Muscle of back (tissue), 13 donors: ENCODE measurements at places on chromosomes 3 and 15.
A peak's percentile ranks its signal among the peaks of the same experiment; 100 is the strongest.

- DNase-seq: no peak
Measured at GRCh38 chr3:47579875-47580274, 1.2 kb upstream of the CSPG5 start.

DNA sequence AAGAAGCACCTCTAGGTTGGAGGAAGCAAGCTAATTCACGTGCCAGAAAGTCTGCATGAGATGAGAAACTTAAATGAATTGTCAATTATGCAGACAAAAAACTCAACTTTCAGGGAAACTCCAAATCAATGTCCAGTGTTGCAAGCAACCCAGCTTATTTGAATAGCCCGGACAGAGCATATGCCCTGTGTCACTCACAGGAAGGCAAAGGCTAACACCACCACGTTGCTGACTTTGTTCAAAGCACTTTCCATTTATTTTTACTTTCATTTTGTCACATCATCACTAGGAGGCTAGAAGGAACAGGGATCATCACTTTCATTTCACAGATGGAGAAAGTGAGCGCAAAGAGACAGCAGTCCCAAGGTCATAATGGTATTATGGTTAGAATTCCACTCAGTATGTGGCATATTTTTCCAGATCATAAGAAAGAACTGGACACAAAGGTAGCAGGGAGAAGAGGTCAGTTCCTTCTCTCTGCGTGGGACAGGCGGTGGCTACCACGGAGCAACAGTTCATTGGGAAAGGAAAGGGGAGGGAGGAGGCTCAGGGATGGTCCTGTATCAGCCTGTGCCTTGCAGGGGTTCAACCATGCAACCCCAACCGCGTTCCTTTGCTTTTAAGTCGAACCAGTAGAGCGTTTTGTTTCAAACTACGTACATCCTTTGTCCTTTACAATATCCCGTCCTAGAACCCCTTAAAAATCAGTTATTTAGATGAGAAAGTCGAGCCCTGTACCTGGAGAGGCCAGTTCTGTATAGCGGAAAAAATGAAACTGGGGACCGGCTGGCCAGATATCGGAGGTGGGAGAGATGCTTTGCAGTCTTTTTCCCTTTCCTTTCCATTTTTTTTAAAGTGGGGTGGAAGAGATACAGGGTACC, 1.1 kb downstream of the HEG1 start:
- peak; percentile 57 for DNase-seq

- DNase-seq: no peak
Measured at GRCh38 chr15:48472756-48473155, 141.5 kb downstream of the DUT start.

DNA sequence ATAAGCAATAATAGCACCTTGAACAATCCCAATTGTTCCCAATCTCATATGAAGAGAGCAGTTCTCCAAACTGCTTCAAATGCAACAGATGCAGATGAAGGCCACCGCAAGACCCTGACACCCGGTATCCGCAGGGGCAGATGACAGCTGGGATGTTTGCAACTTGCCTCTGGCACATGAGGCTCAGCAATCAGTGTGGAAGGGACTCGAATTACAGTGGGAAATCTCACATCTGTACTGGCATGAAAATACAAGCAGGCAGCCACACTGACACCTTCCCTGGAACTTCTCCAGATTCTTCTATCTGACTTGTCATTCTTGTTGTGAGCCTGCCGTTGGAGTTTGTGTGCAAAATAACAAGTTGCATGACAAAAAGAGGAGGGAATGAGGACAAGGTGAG, 68.8 kb downstream of the WDR76 start:
- no peak for DNase-seq

- no peak for DNase-seq
Measured at GRCh38 chr15:33313491-33313890, 2.7 kb downstream of the RYR3 start.

GRCh38 chr3:169112153-169112892, 551.2 kb downstream of the MECOM start:
- no peak for DNase-seq

- no peak for DNase-seq
Measured at GRCh38 chr15:70672081-70672480, 91.3 kb downstream of the UACA start.

DNA sequence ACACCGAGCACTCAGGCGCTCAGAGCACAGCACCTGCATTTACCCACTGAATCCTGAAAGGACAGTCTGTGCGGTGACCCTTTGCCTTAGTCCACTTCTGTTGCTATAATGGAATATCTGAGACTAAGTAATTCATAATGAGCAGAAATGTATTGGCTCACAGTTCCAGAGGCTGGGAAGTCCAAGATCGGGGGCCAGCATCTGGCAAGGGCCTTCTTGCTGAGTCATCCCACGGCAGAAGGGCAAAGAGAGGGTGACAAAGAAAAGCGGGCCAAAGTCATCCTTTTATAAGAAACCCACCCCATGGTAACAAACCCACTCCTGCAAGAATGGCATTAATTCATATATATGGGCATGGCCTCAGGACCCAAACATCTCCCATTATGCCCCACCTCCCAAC, 27.7 kb downstream of the POC1A start:
- DNase-seq: no peak

GRCh38 chr3:122349171-122349570, 24.1 kb downstream of the CSTA start:
- no peak for DNase-seq

GRCh38 chr15:39583596-39584265, 2.9 kb downstream of the THBS1 start:
- no peak for DNase-seq

- no peak for DNase-seq
Measured at GRCh38 chr3:108485146-108485545, 25.2 kb downstream of the MYH15 start.

GRCh38 chr15:83845230-83845629, 191.3 kb downstream of the ADAMTSL3 start:
- DNase-seq: peak; percentile 87

- DNase-seq: no peak
Measured at GRCh38 chr3:172717493-172718088, 6.7 kb upstream of the NCEH1 start.

DNA sequence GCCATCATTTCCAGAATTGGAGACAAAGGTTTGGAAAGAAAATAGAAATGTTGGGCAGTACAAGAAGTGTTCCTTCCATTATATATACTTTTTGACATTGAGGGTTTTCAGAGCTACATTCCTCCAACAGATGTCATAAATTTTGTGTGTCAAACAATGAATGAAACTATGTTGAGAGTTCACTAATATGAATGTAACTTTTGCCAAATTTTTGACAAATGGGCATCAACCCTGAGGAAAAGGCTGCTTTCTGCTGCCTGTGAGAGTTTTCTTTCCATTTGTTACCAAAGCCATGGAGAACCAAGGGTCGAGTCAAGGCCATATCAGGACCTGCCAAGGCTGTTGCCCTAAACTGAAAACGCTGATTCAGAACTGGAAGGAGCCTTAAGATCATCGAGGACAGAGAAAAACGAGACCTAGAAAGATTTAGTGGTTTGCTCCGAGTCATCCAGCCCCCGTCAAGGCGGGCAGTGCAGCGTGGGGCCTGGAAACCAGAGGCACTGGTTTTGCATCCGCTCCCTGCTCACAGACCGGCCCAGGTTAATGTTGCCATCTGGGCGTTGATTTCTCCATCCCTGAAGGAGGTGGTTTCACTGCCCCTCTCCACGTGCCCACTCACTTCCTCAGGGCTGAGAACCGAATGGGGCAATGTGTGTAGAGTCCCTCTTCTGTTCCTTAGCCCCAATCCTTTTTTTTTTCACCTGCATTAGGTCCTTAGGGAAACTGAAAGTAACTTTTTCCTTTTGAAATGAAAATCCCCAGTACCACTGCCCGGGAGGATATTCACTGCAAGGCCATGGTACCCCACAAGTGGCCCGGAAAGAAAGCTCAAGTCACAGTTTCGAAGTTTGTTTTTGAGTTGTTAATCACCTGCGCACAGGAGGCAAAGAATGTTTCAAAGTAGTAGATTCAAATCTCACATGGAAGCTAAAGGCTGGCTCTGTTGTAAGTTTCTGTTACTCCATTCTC, 32.8 kb downstream of the TPM1 start:
- DNase-seq: no peak
